Stimulated activated CD8-positive, alpha-beta memory T cell treated with anti-CD3 and anti-CD28 coated beads, Interleukin-4, amount 100 ng/mL, for 1 hour (primary cell): ENCODE measurements at places on chromosomes 3 and 15.

- no peak for DNase-seq
Measured at GRCh38 chr3:58167431-58168351, 43.1 kb downstream of the DNASE1L3 start.

DNA sequence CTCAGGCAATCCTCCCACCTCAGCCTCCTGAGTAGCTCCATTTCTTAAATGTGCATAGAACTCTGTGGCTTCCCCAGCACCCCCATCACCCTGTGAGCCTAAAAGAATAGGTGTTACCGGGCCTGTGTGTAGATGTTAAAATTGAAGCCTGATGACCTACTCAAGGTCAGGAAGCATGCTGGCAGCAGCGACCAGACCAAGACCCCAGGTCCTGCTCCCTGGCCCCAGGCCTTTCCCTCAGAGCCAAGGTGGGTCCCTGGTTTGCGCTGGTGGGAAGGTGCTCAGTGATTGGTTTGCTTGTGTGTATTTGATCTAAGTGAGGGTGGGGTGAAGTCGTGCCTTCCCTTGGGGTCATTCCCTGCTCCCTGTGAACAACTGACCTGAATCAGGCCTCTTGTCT, 18.4 kb upstream of the CRABP1 start:
- DNase-seq = no peak

DNA sequence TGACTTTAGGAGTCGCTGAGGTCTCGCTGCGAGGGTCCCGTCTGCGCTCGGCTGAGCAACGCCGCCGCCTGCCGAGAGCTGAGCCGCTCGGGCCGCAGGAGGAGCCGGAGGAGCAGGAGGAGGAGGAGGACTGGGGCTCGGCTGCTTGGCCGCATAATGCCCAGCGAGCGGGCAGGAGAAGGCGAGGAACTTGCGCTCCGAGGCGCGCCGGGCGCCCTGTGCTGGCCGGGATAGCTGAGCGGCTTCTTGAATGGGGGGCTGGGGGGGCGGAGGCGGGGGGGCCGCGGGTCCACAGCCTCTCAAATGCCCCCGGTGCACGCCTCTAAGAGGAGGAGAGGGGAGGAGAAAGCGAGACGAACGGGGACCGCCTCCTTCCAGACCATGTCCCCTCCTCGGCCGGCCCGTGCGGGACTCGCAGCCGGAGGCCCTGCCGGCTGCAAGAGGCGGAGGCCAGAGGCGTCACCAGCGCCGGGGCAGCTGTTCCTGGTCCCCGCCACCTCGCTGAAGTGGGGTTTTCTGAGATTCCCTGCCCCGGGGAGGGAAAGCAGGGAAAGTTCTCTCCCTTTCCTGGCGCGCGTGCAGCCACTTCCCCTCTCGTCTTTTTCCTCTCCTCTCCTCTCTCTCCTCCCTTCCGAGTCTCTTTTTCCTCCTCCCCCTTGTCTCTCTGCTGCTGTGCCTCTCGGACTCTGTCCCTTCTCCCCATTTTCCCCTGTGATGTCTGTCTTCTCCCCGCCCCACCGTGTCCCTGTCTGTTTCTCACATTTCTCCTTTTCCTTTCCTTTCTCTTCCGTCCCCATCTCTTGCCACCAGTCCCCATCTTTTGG, at the start of gene ADAMTS9:
Gene ADAMTS9 (minus strand): TSS at position 220 of the 824 bp plus-strand sequence. CDS start 343 bp downstream, outside the sequence.
- no peak for DNase-seq

DNA sequence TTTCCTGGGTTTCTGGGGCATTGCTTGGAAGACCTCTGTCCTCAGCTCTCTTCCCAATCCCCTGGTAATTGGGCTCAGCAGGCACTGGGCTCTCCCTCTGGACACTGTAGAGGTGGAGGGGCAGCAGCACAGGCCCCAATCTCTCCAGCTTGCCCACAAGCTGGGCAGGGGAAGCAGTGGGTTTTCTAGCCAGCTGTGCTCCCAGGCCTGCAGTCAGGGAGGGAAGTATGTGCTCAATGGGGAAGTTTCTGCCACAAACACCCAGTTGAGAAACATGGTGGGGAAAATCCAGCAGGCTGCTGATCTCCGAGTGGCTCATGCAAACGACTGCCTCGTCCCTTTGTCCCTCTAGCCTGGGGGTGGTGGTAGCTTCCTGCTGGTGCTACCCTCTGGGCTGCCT, 12.8 kb upstream of the RFT1 start:
- no peak for DNase-seq

- no peak for DNase-seq
Measured at GRCh38 chr3:7999384-7999783, 502.2 kb upstream of the LMCD1 start.

GRCh38 chr3:67635806-67636205, 18.6 kb downstream of the SUCLG2 start:
- no peak for DNase-seq

DNA sequence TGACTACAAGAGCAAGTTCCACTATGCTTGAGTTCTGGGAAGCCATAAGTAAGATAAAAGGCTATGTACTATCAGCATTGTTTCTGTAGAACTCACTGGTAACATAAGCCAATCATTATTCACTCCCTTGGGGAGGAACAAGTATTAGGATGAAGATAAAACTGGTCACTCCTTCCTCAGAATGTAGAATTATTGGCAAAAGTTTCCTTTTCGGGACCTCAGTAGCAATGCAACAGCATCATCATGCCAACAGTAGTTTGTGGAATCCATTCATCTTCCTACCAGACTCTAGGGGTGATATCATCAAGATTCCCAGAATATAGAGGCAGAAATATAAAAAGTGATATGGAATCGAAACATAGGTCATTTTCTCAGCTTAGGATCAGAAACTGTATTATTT, 209.5 kb downstream of the PLOD2 start:
- DNase-seq = no peak

GRCh38 chr15:62771234-62771633, 271.3 kb upstream of the TPM1 start:
- DNase-seq = no peak

- DNase-seq = no peak
Measured at GRCh38 chr3:105722943-105723556, 145.8 kb downstream of the CBLB start.

- no peak for DNase-seq
Measured at GRCh38 chr3:80688814-80689213, 921.0 kb upstream of the ROBO1 start.

DNA sequence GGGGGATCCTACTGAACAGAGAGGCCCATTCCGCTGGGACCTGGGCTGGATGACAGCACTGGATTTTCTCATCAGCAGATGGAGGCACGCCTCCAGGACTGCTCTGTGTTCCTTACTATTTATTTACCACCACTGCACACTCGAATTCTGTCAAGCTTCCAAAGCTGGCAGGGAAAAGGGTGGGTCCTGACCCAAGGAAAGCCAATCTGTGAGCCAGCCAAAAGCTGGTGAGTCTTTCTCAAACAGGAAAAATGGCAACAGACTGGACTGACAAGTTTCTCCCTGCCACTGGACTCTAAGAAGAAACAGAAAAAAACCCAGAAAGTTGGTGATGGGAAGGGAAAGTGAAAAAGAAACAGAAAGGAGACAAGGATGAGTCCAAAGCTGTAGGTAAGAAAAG, 37.8 kb downstream of the CD47 start:
- no peak for DNase-seq

GRCh38 chr3:118144919-118145318, 889.7 kb downstream of the IGSF11 start:
- DNase-seq = no peak

GRCh38 chr15:90063770-90064247, 38.5 kb downstream of the IDH2 start:
- DNase-seq = no peak

- no peak for DNase-seq
Measured at GRCh38 chr15:37124331-37124730, 24.0 kb upstream of the MEIS2 start.

DNA sequence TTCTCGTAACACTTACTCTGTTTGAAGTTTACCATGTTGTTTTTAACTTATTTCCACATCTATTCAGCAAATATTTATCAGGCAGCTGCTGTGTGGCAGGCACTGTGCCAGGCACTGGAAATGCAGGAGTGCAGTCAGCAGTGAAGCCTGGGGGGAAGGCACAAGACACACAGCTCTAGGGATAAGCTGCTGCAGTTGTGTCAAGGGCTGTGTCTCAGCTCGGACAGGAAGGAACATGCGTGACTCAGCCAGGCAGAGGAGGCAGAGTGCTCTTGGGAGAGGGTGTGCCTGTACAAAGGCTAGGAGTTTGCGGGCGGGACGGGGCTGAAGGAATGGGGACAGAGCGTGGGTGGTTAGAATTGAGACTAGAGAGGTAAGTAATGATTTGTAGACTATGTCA, 24.7 kb downstream of the LYSMD4 start:
- no peak for DNase-seq

- DNase-seq = no peak
Measured at GRCh38 chr15:85356276-85356675, 24.1 kb upstream of the AKAP13 start.

DNA sequence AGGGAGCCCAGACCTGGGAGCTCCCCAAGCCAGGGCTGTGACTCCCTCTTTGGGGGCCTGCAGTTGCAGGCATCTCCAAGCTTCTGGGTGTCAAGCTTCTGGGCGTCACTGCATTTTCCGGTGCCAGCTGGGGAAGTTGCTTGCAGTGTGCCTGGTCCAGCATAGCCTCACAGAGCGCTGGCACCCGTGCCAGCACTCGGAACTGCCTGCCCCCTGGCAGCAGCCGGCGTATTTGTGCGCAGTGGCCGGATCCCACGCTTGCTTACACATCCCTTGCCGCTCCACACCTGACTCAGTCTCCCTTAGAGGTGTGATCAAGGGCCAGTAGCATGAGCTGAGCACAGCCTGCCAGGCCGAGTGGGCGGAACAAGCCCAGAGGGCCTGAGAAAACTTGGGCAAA, 37.0 kb downstream of the COMMD2 start:
- no peak for DNase-seq

GRCh38 chr3:124772081-124772831, 42.0 kb downstream of the UMPS start:
- no peak for DNase-seq

DNA sequence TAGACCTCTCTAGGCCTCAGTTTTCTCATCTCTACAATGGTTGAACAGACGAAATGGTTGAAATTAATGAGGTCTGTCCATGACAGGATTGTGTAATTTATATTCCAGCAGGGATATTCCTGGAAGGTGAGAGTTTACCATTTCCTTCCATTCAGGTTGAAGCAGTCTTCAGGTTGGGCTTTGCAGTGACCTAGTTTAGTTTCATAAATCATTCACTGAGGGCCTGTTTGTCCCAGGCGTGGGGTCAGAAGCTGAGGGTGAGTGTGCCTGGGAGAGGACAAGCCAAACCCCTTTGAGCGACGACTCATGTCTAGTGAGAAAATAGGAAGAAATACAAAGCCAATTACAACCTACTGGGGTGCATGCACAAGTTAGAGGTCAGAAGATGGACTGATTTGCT, 57.2 kb upstream of the CACNA2D3 start:
- DNase-seq = no peak

- DNase-seq = no peak
Measured at GRCh38 chr15:49675041-49675440, 54.2 kb downstream of the DTWD1 start.

- no peak for DNase-seq
Measured at GRCh38 chr3:185187391-185187790, 34.5 kb upstream of the C3orf70 start.

DNA sequence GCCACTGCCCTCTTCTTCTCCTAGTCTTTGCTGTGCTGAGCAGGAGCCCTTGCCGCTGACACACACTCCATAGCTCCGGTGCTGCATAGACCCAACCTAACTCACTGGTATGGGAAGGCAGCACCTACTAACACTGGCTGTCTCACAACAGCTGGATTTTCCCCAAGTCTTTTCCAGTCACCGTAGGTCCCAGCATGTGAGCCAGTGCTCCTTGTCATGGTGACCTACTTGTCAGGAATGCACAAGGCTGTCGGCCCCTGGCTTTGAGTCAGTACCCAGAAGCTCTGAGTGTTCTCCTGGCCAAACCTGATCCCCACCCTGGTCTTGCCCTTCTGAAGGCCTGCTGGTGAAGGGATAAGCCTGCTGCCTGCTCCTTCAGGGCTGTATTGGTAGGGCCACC, 25.7 kb downstream of the AMOTL2 start:
- DNase-seq = no peak

- no peak for DNase-seq
Measured at GRCh38 chr15:57253500-57253899, 122.8 kb upstream of the CGNL1 start.

DNA sequence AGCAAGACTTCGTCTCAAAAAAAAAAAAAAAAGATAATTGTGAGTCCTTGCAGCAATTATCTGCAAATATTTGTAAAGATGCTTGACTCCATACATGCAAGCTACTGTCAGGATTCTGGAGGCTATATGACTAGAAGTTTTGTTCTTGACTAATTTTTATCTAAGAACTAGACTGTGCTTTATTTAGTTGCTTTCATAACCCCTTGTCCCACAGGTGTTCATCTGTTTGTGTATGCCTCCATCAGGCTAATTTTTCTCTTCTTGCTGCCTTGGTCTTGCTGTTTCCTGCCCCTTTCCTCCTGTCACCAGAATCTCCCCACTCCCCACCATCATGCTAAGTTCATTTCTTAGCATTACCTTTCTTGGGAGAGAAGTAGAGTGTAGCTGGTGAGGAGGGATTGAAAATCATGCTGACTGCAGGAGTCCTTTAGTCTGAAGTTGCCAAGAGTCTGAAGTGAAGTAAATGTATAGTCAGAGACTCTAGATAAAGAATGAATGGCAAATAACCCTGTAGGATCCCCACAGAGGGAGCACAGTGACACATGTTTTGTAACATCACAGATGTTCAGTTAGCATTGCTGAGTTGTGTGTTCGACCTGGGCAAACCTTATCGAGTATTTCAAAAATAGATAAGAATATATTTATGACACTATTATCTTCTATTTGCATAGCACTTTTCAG, 12.5 kb downstream of the ST3GAL6 start:
- DNase-seq = no peak

DNA sequence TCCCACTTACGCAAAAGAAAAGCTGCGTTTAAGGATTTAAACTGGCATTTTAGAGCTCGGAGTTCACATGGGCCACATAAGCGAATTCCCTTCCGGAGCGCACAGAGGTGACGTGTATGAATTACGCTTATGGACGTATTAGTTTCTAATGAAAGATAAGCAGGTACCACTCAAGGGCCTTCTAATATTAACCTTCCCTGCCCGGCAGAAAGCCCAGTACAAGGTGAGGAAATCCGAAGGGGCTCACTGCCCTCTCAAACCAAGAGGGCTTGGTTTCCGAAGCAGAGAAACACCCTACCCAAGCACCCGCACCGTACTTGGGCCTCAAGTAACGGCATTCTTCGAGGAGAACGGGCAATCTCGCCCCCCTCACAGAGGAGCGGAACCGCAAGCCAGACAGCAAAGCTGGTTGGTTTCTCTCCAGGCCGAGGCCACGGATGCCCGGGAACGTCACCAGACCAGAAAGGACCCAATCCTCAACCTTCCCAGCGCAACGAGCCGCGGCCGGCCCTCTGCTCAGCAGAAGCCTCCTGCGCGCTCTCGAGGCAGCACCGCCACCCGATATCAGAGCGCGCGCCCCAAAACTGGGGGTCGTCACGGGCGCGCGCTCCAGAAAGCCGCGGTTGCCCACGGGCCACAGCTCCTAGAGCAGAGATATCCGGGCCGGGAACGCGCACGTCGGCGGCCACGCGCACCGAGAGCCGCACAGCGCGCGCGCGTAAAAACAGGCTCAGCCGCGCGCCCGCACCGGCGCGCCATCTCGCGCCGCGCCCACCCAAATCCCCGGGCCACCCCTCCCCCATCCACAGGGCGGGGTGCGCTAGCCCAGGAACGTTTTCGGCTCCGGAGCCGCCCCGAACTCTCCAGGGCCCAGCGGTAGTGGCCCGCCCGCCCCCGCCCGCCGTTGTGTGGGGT, 676 bp downstream of the QRICH1 start:
- DNase-seq = peak; percentile 56
